Upper lobe of right lung (tissue), 1 donor: ENCODE measurements at places on chromosomes 12 and 14. TPM values are rescaled to one million over a fixed set of nuclear protein-coding genes. Genes with fewer than 3 reads are reported as not detected.

GRCh38 chr12:16291032-16291431, 13.5 kb upstream of the SLC15A5 start:
- no peaks in the 10 kb centered on the region for H3K4me1 ChIP-seq
- H3K27ac ChIP-seq: no peak overlapping the region
- no peaks in the 10 kb centered on the region for H3K36me3 ChIP-seq
- DNase-seq: no peak
- H3K27me3 ChIP-seq: no peaks in the 10 kb centered on the region

DNA sequence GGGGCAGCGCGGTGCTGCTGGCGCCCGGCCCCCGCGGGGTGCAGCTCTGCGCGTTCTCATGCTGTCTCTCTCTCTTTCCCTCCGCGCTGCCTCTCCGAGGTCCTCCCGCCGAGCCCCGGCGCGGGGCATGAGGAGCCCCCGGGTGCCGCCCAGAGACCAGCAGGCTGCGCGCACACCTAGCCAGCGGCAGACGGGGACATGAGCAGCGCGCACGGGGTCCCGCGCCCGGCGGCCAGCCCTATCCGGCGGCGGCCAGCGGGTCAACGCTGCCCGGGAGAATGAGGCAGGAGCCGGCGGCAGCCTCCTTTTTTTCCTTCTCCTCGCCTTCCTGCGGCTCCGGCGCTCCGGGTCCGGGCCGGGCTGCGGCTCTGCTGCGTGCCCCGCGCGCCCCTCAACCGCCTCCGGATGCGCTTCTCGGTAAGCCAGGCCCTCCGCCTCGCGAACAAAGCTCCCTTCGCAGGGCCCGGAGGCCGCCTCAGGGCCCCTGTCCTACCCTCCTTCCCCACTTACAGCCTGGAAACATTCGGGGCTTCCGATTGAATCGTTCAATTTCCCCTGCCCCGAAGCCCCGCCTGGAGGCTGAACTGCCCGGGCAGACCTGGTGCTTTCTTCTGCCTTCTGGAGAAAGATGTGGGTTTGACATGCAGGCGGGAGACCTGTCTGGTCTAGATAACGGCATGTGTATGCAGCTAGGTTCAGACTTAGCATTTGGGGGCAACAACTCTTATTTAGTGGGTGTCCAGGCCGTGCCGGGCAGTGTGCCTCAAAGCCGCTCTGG, at the start of gene TUNAR:
TUNAR (plus strand) TSS at position 72 of the 778 bp plus-strand sequence.
- peaks cover 48% of the 10 kb centered on the region for H3K27me3 ChIP-seq
- H3K4me3 ChIP-seq: no peak within 1 kb of the TSS
- no peaks in the 10 kb centered on the region for H3K4me1 ChIP-seq
- DNase-seq: no peak

GRCh38 chr12:54932038-54932437, 52.5 kb downstream of the TESPA1 start:
- no peak overlapping the region for H3K4me3 ChIP-seq
- peaks cover 15% of the 10 kb centered on the region for H3K4me1 ChIP-seq
- DNase-seq: no peak

DNA sequence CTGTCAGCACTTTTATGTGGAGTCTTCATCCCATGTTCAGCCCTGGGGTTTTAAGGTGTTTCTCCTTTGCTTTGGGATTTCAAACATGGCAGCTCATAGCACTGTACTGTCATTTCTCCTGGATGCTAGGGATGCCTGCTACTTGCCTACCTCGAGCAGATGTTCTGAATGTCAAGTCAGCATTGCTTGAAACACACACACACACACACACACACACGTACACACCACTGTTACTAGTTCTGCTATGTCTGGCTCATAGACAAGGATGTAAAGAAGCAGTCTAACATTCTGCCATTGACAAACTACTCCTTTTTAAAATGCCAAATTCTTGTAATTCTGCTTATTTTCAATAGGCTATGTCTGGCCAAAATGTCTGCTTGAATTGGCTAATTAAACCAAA, 72.7 kb downstream of the SAMD4A start:
- no peaks in the 10 kb centered on the region for H3K36me3 ChIP-seq
- peaks cover 7% of the 10 kb centered on the region for H3K4me1 ChIP-seq
- H3K4me3 ChIP-seq: no peak overlapping the region

DNA sequence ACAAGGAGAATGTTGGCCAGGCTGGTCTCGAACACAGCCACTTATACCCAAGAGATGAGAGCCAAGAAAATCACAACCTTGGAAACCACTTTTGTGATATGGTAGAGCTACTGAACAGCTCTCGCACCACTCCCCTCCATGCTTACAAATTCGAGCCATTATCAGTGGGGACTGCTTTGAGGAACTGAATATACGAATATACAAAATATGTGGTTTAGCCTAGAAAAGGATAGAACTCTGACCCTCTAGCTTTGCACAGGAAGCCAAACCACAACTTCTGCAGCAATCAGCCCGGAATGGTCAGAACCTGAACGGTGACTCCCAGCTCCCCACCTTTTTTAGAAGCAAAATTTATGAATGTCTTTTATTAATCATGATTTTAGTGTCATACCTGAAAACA, 129.8 kb upstream of the TMEM132C start:
- no peak overlapping the region for H3K27ac ChIP-seq
- no peaks in the 10 kb centered on the region for H3K27me3 ChIP-seq
- no peaks in the 10 kb centered on the region for H3K36me3 ChIP-seq
- H3K4me3 ChIP-seq: no peak overlapping the region
- no peaks in the 10 kb centered on the region for H3K4me1 ChIP-seq

The PMEL gene
- 4.9 TPM for total RNA-seq

The ZBTB1 gene
- total RNA-seq: 47.9 TPM
